ENCODE measurements at places on chromosomes 16 and 17.

GRCh38 chr17:60823515-60823914 lies 145.9 kb downstream of the BCAS3 start:
- DNase-seq, result no peak

DNA sequence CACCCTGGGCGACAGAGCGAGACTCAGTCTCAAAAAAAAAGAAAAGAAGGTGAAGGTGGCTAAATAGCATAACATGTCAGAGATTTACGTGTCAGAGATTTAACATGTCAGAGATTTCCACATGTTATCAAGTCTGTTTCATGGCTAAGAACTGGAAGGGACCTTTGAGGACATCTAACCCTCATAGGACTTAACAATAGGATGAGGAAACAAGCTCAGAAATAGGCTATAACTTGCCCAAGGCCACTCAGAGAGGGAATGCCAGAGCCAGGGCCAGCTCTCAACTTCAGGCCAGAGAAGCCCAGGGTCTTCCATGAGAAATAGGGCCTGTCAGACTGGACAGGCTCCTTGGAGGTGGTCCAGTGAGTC lies 26.8 kb upstream of the ZNF629 start:
- no peak for DNase-seq

GRCh38 chr17:81035521-81036196 lies 708 bp downstream of the BAIAP2 start:
- no peak for DNase-seq

GRCh38 chr16:86101137-86101896 lies 202.4 kb downstream of the IRF8 start:
- DNase-seq, result no peak

- no peak for DNase-seq
These were observed 10.2 kb downstream of the PIP4K2B start for GRCh38 chr17:38789185-38789584.

GRCh38 chr16:58500430-58501241 lies 693 bp downstream of the NDRG4 start:
- no peak for DNase-seq

DNA sequence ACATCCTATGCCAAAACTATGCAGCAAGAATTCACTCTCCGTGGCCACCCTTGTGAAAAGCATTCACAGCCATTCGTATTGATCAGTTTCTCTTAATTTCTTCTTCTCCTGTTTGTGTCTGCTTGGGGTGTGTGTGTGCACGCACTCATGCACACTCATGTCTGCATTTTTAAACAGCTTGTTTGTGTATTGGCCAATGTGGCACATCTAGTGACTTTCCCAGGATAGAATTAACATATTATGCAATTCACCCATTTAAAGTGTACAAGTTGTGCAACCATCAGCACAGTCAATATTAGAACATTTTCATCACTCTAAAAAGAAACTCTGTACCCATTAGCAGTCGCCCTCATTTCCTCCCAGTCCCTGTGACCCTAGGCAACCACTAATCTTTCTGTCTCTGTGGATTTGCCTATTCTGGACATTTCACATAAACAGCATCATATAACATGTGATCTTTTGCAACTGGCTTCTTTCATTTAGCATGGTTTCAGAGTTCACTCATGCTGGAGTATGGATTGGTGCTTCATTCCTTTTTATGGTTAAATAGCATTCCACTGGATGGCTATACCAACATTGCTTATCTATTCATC lies 20.1 kb downstream of the IRX3 start:
- peak; percentile 69 for DNase-seq

GRCh38 chr16:89246383-89246902 lies 28.9 kb downstream of the ZNF778 start:
- no peak for DNase-seq

DNA sequence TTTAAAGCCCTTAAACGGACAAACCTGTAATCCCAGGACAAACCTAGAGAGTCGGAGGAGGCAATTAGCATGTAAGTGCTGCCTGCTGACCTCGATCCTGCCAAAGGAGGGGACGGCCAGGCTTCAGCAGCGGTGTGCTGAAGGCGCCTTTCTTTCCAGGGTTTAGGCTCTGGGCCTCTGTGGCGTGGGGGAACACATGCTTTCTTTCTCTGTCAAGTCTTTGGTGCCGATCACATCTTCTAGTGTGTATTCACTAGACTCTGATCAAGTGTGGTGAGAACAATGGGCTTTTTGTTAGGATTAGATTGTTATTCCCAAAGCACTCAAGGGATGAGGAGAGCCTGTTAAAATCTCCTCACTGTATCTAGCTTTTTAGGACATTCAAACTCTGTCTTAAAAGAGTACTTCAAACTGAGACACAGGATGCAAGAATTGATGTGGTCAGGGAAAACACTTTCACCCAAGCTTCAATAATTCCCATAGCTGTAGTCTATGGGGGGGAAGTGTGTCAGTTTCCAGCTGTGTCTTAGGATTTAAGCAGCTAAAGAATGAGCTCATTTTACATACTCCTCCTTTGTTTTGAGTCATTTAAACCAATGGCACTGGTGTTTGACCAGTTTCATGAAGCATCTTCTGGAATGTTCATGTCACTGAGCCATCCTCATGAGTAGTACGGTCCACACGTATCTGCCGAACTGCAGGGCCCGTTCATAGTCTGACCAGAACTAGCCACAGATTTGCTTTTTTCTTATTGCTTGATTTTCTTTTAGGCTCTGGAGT lies 51.2 kb downstream of the RPA1 start:
- DNase-seq, result no peak

DNA sequence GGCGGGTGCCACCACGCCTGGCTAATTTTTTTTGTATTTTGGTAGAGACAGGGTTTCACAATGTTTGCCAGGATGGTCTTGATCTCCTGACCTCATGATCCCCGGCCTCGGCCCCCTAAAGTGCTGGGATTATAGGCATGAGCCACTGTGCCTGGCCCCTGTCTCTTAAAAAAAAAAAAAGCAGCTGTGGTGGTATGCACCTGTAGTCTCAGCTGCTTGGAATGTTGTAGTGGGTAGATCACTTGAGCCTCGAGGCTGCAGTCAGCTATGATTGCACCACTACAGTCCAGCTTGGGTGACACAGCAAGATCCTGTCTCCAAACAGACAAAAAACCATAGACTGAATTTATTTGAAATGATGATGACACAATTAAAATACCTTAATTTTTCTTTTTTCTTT lies 24.3 kb downstream of the CDK12 start:
- no peak for DNase-seq

- DNase-seq, result no peak
These were observed 7.3 kb downstream of the KRT37 start for GRCh38 chr17:41417127-41417526.

DNA sequence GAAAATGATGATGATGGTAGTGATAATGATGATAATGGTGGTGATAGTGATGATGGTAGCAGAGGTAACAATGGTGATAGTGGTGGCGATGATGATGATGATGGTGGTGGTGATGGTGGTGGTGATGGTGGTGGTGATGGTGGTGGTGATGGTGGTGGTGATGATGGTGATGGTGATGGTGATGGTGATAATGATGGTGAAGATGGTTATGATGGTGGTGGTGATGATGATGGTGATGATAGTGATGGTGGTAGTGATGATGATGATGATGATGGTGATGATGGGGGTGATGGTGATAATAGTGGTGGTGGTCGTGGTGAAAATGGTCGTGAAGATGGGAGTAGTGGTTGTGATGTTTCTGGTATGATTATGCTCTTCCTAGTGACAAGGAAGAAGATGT lies 581.8 kb downstream of the HS3ST4 start:
- DNase-seq, result no peak

DNA sequence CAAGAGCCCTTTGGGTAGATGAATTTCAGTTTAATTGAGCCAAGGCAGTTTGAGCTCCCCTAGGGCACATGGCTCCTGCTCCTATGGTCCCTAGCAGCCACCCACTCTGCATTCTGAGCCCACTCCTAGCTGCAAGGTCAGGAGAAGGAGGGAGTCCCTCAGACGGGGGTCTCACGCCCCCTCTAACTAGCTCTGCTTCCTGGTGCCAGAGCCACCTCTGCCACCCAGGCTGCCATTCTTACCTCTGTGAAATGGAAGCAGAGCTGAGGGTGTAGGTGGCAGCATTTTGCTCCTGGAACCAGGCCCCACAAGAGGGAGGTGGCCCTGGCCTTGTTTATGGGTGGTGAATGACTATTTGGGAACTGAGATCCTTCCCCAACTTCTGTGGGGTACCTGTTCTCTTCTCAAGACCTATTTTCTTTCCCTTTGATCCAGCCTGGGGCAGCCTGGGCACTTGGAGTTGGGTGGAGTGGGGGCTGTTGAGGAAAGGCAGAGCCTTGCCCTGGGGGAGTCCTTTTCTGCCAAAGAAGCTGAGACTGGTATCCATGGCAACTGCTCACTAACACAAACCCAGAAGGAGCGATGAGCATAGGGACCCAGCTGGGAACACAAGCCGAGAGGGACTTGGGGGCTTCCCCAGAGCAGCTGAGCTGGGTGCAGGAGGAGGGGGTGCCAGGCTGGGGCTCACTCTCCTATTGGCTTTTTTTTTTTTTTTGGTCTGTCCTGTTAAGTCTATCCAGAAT lies 4.8 kb downstream of the SPNS2 start:
- no peak for DNase-seq

- DNase-seq, result no peak
These were observed 14.6 kb upstream of the PITPNA start for GRCh38 chr17:1577182-1577581.

DNA sequence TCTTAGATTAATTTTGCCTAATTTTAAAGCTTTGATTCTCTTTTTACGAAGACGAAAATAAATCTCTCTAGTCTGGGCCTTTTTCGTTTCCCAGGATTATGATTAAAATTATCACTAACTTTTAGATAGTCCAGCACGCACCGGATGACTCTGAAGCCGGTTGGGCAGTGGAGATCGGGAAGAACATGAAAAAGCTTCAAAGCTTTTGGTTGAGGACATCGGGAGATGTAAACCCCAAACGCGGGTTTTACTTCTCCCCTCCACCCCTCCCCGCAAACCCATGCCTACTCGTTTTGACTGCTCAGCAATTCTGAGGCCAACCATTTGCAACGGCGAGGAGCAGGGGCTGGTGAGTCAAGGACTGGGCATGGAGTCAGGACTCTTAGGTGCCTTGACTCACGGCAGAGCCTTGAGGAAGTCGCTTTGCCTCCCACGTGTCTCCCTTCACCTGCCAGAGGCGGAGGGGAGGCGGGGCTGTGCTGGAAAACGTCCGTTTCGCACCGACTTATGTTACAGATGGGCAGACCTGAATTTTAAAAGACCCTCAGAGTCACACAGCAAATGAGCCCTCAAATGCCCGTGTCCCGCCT lies 989 bp upstream of the DUSP14 start:
- DNase-seq, result no peak

- no peak for DNase-seq
These were observed 54.2 kb downstream of the PLD6 start for GRCh38 chr17:17151962-17152361.

DNA sequence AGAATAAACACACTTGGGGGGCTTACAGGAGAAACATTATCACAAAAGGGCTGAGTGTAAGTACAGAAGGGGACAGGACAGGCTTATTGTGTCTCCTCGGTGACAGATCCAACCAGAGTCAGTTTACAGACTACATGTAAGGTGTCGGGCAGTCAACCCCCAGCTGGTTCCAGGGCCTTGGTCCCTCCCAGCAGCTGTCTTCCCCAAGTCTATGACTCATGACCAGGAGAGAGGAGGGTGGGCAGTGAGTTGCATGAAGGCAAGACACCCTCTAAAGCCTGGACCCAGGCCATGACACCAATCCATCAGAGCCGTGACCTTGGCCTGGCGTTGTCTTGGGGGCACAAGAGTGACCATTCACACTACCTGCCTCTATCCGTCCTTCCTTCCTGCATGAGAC lies 276.2 kb upstream of the CCL2 start:
- DNase-seq, result no peak

DNA sequence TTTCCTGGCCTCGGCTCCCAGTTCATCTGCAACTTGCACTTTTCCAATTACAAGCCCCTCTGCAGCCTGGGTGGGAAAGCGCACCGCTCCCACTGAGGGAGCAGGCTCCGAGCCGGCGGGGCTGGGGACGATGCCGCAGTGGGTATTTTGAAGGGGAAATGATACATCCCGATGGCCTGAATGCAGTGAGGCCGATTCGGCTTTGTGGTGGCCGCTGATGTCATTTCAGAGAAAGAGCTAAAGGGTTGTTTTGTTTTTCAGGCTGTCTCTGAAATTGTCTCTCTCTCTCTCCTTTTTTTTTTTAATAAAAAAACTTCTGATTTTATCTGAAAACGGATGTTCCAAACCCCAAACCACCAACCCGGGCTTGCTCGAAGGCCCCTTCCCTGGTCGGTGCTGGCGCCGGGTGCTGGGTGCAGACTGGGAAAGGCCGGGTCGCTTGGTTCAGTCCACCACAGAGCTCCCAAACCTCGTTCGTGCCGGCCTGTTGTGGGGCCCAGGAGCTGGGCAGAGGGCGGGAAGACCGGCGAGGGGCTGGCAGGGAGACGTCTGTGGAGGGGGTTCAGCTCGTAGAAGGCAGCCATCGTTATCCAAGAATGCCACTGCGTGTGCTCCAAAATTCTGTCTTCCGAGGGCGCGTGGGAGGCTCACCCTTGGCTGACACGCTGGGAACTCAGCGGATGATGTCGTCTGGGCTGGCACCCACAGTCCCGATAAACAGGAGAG lies 102.8 kb downstream of the FOXL1 start:
- no peak for DNase-seq

GRCh38 chr17:19374136-19374535 lies 4.2 kb upstream of the MAPK7 start:
- no peak for DNase-seq

GRCh38 chr17:9120471-9120870 lies 99.2 kb downstream of the NTN1 start:
- no peak for DNase-seq

- DNase-seq, result no peak
These were observed 58.2 kb downstream of the MYH11 start for GRCh38 chr16:15798671-15799070.

GRCh38 chr16:5906351-5906750 lies 808.8 kb upstream of the EEF2KMT start:
- DNase-seq, result no peak

DNA sequence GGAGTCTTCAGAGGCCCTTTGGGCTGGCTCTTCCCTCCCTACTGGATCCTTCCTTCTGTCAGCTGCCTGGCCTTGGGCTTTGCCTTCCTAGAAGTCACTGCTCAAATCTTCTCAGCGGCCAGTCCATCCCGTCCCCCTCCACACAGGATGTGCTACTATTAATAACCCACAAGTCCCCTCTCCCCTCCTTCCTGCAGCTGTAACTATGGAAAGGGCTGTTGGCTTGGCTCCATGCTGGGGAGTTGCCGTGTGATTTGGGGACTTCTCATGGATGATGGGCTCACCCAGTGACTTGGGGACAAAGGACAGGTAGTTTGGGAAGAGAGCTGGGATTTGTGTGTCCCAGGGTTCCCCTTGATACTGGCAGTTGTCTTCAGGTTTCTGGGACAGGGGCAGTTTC lies 19.4 kb downstream of the TMEM94 start:
- DNase-seq, result no peak

Measured in SIG-M5 (cell line).